ENCODE measurements at places on chromosomes 6 and 20.

DNA sequence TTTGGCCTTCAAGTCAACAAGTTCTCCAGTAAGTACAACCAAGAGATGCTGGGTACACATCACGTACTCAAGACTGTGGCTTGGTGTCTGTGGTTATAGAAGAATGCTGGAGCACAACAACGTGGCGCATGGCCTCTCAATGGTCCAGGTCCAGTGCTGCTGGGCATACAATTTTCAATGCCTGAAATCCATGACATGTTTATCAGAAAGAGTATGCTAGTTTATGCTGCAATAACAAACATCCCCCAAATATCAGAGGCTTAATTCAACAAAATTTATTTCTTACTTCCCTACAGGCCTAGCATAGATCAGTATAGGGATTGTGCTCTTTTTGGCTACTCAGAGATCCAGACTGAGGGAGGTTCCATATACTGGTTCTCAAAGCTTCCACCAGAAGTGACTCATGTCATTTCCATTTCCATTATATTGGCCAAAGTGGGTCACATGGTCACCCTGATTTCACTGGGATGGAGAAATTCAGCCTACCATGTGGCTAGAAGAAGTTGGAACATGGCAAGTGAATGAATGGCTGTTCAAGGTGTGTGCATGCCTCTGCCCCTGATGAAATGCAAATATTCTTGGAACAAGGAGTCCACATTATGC is 33.3 kb upstream of the KIF16B start:
- DNase-seq: no peak

- DNase-seq: peak; percentile 50
Measured at GRCh38 chr6:112027942-112028674, 25.8 kb upstream of the CCN6 start.

DNA sequence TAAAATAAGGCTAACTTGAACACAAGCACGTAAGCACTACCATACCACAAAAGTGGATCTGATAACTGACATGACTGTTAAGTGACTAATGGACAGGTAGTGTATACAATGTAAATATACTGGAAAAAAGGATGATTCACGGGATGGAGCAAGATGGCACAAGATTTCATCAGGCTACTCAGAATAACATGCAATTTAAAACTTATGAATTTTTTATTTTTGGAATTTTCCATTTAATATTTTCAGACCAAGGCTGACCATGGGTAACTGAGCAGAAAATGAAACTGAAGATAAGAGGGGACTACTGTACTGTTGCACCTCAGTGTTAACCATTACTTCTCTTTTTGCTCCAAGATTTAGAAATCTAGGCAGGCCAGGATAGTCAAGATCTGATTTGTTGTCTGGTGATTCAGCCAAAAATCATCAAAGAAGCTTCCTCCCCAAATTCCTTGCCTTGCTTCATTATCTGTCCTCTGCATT is 45.4 kb downstream of the TPBG start:
- no peak for DNase-seq

DNA sequence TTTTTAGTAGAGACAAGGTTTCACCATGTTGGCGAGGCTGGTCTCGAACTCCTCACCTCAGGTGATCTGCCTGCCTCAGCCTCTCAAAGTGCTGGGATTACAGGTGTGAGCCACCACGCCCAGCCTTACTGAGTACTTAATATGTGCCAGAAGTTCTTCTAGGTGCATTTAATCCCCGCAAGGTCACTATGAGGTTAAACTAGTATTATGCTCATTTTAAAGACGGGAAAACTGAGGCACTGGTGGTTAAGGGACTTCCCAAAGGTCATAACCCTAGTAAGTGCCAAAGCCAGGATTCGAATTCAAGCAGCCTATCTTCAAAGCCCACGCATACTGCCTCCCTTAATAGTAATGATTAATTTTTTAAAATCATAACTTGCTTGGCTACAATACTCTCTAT is 674 bp upstream of the CCM2L start:
- no peak for DNase-seq

DNA sequence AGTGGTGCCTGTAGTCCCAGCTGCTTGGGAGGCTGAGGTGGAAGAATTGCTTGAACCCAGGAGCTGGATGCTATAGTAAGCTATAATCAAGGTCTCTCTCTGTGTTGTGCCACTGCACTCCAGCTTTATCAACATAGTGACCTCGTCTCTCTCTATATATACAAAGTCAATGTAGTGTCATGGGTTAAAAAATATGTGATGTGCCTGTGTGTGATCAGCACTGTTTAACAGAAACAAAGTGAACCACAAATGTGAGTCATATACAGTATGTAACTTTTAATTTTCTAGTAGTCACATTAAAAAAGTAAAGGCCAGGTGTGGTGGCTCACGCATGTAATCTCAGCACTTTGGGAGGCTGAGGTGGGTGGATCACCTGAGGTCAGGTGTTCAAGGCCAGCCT is 85.3 kb upstream of the RNF24 start:
- no peak for DNase-seq

DNA sequence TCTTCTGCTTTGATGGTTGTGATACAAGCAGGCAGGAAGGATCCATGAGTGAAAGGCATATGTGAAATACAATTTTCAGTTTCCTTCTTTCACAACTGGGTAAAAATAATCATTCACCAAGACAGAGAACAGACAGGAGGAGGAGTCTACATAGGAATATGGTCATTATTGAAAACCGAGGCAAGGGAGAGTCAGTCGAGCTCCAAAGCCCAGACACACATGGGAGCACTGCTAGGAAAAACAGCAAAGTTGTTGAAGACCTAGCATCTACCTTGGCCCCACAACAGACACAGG is 260.6 kb downstream of the ERMARD start:
- no peak for DNase-seq

GRCh38 chr6:149843051-149843633 is 21.0 kb downstream of the LRP11 start:
- DNase-seq: no peak

- DNase-seq: no peak
Measured at GRCh38 chr20:20450521-20450920, 82.6 kb downstream of the INSM1 start.

- DNase-seq: no peak
Measured at GRCh38 chr6:125670568-125670967, 78.9 kb upstream of the HEY2 start.

DNA sequence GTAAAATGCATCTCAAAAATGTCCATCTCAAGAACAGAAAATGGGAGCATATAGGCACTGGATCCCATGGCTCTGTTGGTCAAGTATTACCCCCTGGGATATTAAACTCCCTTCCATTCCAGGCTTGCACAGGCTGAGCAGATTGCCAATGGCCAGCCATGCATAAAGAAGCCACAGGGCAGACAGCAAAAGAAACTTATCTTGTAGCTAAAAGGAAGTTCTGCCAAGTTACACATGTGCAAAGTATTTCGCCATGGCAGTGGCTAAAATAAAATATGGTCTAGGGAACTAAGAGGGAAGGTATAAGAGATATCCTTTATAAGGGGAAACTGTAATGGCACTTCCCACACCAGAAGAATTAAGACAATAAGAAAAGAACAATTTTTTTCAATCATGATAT is 415.6 kb upstream of the BTBD3 start:
- no peak for DNase-seq

GRCh38 chr6:136932599-136932998 is 10.5 kb downstream of the SLC35D3 start:
- DNase-seq: no peak

DNA sequence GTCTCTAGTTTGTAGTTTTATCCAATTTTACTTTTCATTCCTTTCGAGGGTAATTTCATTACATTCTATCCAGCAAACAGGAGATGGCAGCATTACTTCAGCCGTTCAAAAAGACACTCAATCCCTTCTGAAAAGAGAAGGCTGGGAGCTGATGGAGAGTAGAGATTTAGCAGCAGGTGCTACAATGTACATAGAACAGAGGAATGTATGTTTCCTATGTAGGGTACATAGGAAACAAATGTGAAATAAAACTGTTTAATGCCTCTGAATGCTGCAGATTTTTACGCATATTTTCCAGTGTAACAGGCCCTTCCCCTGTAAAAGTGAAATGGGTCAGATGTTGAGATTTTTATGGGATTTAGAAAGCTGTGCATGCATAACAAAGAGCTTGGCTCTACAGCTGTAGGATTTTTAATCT is 16.0 kb downstream of the RPS12 start:
- no peak for DNase-seq

DNA sequence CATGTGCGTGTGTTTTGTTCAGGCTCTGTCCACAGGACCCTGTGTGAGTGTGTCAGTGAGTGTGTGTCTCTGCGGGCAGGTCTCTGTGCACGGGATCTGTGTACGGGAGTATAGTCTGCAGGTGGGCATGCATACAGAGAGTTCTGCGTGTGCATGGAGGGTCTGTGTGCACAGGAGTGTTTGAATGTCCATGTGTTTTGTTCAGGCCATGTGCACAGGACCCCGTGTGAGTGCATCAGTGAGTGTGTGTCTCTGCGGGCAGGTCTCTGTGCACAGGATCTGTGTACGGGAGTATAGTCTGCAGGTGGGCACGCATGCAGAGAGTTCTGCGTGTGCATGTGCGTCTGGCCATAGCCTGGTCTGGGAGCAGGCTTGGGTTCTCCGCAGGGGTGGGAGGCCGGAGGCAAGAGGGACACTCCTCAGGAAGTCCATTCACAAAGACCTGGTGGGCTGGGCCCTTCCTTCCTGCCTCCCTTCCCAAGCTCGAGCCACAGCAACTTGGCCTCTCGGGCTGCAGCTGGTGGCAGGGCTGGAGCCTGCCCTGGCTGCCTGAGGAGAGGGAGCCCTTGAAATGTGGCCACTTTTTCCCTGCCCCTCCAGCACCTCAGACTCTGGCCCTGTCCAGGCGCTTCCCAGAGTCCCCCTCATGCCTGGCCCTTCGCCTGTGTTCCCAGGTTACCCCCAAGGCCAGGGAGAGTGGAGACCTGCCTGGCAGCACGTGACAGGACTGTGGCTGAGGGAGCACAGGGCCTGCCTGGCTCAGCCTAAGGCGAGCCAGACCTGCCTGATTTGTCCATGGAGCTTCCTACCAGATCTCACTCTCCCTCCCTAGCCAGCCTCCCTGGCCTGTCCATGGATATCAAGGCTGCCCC is 6.8 kb downstream of the HSPA12B start:
- no peak for DNase-seq

DNA sequence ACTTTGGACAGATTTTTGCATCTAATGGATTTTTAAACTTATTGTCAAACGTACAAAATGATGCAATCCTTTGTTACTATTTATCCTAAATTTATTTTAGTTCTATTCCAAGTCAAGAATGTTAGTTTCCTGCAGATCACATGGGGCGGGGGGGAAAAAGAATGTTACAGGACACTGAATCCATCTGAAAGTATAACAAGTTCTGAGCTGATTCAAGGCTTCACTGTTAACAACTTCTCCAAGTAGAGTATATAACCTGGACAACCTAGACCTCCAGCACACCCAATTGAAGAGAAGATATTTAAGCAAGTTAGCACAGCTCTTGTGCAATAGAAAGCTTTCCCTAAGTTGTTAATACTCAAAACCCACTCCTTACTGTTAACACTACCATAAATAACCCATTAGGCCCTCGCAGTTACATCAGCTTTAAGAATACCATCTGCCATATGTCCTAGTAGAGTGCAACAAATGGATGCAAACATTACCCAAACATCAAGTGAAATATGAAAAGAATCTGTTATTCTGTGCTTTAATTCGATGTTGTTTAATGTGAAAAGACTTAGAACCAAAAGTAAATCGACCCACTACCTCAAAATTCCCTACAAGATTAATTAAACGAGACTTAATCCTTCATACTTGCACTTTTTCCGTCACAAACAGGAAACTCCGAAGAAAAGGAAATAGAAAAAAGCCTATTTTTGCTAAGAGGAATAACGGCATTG is 1.3 kb downstream of the SEC63 start:
- DNase-seq: no peak

GRCh38 chr20:62202083-62202395 is 18.0 kb downstream of the HRH3 start:
- DNase-seq: no peak

DNA sequence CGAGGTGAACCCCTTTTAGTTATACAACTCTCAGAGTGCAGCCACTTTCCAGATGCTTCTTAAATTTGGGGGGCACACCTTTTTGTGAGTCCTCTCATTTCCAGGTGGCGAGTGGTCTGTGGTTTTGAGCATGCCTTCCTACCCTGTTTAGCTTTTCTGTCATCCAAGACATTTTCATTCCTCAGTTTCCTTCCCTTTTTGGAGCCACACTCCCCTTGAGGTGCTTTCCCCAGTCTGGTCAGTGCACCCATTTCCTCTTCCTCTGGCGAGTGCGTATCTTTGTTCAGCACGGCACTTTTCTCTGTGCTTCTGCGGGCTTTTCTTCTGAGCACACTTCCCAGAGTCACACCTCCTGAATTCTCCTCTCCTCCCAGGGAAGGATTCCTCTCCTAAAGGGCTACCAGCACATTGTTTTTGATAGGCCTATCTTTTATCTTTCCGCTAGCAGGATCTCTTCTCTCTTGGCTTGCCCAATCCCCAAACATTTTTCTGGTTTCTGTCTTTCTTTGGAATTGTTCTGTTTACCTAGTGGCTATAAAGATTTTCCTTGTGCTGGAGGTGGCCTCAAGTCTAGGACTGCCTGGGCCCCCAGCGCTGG is 1.4 kb downstream of the PHF20 start:
- DNase-seq: peak; percentile 23

DNA sequence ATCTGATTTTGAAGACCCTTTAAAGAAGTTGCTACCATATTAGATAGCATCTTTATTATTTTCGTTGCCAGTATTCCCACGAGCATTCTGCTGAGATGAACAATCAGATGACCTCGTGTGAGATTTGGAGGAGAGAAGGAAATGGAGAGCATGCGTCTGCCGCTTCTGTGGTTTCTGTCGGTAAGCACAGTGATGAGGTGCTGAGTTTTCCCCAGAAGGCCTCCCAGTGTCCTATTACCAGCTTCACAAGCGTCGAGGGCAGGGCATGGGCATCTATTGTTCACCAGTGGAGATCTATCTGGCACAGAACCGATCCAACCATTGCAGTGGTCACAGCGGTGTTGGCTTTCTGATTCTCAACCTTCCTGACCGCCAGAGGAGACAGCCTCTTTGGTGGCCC is 29.4 kb downstream of the TRAF3IP2 start:
- DNase-seq: no peak

DNA sequence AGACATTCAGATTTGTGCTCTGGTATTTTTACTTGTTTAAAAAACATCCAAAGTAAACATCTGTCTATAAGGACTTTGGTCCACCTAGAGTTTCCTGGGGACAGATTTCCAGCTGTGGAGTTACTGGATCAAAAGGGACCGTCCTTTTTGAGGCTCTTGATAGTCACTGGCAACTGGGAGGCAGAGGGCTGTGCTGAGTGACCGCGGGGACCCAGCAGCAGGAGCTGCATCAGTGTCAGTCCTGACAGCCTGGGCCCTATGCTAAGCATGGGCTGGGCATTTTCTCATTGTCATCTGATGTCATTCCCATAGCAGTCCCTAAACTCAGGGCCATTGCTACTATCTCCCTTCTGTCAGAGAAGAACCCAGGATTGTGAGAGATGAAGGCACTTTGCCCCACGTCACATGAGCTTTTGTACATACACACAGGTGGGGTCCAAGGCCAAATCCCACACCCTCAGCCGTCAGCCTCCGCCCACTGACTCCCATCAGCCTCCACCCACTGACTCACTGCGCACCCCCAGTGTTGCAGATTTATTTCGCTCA is 293.8 kb downstream of the TAF4 start:
- DNase-seq: no peak

- no peak for DNase-seq
Measured at GRCh38 chr20:45069261-45069660, 31.7 kb downstream of the KCNS1 start.
